ENCODE measurements at places on chromosomes 13 and 19.

- DNase-seq: no peak
These were observed 1.4 kb downstream of the CEACAM18 start for GRCh38 chr19:51479531-51480331.

- no peak for DNase-seq
These were observed 108.5 kb downstream of the PAN3 start for GRCh38 chr13:28246891-28247290.

- DNase-seq: no peak
These were observed 119.1 kb downstream of the KLF12 start for GRCh38 chr13:74015137-74015536.

GRCh38 chr13:85995788-85996418, 196.7 kb upstream of the SLITRK6 start:
- DNase-seq: no peak

DNA sequence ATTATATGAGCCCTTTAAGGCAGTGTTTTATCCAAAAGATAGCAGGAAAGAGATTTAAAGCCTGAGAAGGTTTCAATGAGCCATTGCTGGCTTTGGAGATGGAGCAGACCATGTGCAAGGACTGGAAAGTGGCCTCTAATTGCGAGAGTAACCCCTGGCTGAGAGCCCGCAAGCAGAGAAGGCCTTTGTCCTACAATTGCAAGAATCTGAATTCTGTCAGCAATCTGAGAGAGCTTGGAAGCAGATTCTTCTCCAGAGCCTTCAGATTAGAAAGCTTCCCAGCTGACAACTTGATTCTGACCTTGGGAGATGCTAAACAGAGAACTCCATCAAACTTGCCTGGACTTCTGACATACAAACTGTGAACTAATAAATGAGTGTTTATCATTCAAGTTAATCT, 528.7 kb upstream of the KLF12 start:
- DNase-seq: no peak

DNA sequence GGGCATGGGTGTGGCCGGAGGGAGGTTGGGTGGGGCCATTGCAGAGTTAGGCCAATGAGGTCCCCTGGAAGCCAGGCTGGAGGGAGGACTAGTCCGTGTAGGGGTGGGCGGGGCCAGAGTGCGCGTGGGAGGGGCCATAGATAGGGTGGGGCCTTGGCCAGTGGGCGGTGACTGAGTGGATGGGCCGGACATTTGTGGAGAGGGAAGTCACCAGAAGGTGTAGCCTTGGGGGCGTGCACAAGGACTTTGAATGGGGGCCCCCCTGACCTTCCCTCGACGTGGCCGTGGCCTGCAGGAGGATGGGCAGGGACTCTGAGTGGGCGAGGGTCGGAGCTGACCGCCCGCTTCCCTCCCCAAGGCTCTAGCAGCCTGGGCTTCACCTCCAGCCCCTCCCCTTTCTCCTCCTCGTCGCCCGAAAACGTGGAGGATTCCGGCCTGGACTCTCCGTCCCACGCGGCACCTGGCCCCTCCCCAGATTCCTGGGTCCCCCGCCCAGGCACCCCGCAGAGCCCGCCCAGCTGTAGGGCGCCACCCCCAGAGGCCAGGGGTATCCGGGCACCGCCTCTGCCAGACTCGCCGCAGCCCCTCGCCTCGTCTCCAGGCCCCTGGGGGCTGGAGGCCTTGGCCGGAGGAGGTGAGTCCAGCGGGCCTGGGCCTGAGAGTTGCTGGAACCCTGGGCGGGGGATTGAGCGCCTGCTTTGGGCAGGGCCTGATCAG, 16.5 kb upstream of the B3GNT3 start:
- peak; percentile 43 for DNase-seq

DNA sequence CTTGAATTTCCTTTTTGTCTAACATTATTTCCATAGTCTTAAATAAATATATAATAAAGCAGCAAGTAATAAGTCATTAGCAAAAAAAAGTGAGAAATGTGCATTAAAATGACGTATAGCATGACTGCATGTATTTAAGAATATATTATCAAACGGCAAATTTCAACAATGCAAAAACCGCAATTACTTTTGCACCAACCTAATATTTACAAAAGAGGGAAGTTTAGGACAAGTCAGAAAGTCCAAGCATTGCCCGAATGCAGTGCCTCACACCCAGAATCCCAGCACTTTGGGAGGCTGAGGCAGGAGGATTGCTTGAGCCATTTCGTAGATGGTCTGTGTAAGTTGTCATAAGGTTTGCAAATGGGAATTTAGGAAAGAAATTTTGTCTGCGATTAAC, 10.2 kb upstream of the NAXD start:
- DNase-seq: no peak

DNA sequence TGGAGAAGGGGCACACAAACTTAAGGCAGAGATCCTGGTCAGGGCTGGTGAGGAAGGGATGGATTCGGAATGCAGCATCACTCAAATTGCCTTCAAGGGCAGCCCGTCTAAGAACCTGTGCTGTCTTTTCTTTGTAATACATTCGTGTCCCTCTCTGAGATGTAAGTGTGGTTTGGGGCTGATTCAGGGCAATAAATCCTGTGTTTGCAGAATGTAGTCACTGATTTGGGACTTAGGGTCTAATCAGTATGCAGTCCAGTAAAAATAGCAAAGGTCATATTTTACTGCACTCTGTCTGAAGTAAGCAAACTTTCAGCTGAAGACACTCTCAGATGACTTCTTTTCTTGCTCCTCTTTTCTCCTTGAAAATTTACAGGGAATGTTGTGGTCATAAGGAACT, 93.8 kb upstream of the C1QTNF9B start:
- DNase-seq: no peak

DNA sequence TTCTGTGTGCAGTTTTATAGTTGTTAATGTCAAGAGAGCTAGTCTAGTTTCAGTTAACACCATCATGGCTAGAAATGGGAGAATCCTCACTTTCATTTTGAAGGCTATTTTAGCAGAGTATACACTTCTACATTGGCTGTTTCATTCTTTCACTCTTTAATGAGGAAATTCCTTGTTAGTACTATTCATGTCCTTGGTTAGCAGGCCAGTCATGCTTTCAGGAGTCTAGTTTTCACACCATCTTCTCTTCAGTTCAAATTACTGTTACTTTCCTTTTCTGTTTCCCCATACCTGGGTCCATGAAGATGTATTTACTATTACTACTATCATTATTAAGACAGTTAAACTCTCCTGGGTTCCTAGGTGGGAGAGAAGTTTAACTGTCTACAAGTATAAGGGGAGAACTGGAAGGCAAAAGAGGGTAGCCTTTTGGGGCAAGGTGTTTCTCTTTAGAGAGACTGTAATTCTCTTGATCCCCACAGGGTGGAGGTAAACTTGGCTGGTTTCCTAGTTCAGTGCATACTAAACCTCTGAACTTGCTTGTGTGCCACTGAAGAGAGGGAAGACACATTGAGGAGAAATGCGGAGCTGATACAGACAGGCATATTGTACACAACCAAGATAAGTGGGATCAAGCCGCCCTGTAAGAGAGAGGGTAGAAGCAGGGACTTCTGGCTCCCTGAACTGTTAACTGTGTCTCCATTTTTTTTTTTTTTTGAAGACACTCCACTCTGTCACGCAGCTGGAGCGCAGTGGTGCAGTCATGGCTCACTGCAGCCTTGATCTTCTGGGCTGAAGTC, 41.3 kb upstream of the IGFL4 start:
- DNase-seq: no peak

GRCh38 chr13:94959626-94960025, 247.3 kb upstream of the SOX21 start:
- no peak for DNase-seq

- DNase-seq: no peak
These were observed at the start of gene ZIC2 for GRCh38 chr13:99981735-99982035. ZIC2 (plus strand) TSS chr13:99981784; CDS start chr13:99982065, 281 bp downstream.

All from Caco-2 (cell line).